HAP-1 (cell line): ENCODE measurements at places on chromosomes 11 and 22.

DNA sequence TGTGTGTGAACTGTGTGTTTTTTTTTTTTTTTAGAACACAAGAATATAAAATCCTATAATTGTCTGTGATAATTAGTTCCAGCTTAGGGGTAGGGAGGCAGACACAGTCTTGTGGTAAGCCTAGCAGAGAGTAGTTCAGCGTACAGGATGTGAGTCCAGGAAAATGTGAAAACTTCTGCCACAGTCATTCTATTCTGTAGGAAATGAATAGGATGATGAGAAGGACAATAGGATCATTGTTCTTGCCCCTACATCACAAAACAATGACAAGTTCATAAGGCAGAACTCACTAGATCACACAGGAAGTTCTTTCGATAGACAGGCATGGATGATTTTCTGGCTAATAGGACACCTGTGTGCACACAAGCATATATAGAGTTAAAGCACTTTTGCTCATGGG lies 132.2 kb downstream of the NAV2 start:
- DNase-seq: no peak

GRCh38 chr11:115407496-115407895 lies 96.7 kb downstream of the CADM1 start:
- DNase-seq: no peak

DNA sequence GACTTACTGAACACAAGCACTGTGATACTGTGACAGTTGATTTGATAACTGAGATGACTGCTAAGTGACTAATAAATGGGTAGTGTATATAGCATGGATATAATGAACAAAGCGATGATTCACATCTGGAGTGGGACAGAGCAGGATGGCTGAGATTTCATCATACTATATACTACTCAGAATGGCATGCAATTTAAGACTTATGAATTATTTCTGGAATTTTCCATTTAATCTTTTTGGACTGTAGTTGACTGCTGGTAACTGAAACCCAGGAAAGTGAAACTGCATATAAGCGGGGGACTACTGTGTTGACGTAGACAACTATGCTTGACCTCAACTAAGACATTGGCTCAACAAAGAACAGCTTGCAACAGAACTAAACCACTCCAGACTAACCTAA lies 20.0 kb upstream of the NUCB2 start:
- DNase-seq: no peak

DNA sequence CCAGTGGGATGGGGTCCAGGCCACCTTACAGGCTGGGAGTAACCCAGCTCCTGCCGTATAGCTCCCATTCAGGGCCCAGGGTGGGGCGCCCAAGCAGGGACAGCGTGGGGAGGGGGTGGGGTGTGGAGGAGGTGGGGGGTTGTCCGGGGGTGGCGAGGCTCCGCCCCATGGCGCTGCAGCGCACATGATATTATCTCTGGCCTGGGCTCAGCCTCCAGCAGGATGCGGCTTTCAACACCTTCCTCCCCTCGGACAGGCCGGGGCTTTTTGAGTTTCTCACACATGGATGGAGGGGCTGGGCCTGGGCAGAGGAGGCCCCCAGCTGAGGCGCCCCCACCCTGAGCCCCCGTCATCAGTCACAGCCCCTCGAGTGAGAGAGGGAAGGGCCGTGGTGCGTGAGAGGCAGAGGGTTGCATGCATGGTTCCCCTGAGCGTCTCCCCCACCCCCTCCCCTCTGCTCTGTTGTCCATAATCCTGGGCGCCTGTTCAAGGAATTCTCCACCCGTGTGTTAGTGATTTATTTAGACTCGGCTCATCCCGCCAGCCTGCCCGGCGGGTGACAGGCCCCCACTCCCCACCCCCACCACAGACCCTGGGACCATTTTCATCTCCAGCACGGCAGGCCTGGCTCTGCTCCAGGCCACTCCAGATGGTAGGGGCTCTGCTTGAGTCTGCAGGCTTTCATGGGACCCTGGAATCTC lies 44.9 kb downstream of the WNT11 start:
- DNase-seq: no peak

DNA sequence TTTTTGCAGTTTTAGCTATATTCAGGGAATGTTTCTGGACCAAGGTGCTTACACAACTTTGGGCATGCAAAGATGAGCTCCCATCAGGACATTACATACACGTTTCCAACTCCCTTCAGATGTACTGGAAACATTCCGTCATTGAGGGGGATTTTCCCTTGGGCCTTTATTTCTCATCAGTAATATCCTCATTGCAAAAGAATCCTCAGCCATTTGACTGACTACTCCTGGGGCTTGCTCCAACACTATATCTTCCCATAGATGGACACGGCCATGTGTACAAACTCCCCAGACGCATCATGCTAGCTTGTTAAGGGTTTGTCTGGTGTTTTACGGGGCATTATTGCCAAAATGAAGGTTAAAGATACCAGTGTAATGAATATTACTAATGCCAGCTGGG lies 59.3 kb upstream of the NUP160 start:
- DNase-seq: no peak

DNA sequence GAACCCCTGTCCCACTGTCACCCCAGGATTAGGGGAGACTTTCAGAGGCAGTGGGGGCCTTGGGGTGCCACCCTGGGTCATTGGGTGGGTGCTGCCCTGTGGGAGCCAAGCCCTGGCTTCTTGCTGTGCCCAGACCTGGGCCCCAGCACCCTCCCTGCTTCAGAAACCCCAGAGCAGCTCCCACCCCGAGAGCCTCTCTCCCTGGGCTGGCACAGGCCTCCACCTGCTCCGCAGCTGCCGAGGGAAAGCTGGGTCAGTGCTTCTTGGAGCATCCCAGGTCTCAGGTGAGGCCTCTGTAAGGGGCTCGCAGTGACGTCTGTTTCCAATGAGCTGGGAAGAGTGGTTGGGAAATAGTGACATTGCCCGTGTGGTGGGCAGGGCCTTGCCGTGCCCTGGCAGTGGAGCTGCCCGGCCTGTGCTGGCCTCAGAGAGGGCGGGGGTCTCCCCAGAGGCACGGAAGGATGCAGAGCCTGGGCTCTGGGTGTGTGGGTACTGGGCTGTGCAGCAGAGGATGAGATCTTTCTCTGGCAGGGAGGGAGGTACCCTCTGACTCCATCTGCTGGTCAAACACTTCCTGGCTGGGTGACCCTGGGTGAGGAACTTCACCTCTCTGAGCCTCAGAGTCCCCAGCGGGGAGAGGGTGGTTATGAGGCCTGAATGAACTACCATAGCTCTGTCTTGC lies 23.0 kb downstream of the C22orf23 start:
- DNase-seq: no peak
